ENCODE measurements at places on chromosomes 16 and 17. TPM values are rescaled to one million over a fixed set of nuclear protein-coding genes. Genes with fewer than 3 reads are reported as not detected.

Gene ARL16
- 35.5 TPM for total RNA-seq

Gene NPIPB13
- 48.8 TPM for total RNA-seq

Gene MRM3
- total RNA-seq, result 10.7 TPM

Gene PRDM7
- not detected for total RNA-seq

Gene PITPNM3
- total RNA-seq, result 5.8 TPM

Gene SLC13A2
- total RNA-seq, result 0.62 TPM

Gene KRTAP3-1
- not detected for total RNA-seq

Gene ZNF174
- total RNA-seq, result 14.5 TPM

DNA sequence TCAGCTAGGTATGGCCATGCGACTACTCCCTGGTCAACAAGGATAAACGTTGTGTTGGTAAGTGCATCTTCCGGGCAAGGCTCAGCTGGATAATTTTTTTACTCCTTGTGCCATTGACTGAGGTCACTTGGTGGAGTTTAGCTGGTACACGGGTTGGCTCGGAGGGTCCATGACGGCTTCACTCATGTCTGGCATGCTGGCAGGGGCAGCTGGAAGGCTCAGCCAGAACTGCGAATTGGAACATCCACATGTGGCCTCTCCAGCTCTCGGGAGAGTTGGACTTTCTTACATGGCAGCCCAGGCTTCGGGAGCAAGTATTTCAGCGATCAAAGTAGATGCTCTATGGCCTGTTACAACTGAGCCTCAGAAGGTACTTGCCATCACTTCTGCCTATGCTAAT lies 31.5 kb upstream of the CRYBA1 start:
- no peak for DNase-seq

- no peak for DNase-seq
Observed at GRCh38 chr16:10097271-10097670, 85.0 kb downstream of the GRIN2A start.

DNA sequence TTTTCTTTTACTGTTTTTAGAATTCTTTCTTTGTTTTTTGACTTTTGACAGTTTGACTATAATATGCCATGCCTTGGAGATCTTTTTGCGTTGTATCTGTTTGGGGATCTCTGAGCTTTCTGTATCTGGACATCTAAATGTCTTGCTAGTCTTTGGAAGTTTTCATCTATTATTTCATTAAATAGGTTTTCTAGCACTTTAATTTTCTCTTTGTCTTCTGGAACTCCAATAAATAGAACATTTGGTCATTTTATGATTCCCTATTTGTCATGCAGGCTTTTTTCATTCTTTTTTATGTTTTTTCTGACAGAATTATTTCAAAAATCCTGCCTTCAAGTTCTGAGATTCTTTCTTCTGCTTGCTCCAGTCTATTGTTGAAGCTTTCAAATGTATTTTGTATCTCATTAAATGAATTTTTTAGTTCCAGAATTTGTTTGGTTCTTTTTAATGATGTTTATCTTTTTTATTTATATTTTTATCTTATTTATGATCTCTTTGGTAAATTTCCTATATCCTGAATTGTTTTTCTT lies 201.4 kb downstream of the CHD9NB start:
- DNase-seq, result no peak

- no peak for DNase-seq
Observed at GRCh38 chr16:31508706-31509195, 560 bp upstream of the RUSF1 start.

- no peak for DNase-seq
Observed at GRCh38 chr17:38685491-38685890, 10.7 kb upstream of the EPOP start.

- DNase-seq, result no peak
Observed at GRCh38 chr17:35297666-35298065, 54.8 kb downstream of the SLFN5 start.

DNA sequence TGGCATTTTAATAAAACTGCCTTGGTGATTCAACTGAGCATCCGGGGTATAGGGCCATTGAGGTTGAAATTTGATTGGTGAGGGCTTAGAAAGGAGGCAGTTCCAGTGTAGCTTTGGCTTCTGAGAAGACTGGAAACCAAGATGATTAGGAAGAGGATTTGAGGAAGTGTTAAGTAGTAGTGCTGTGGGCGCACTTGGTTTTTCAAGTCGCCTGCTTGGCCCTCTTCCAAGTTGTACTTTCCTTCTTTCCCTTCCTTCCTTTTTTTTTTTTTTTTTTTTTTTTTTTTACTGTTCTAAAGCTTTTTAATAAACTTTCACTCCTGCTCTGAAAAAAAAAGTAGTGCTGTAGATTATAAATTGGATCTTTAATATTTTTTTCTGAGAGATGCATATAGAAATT lies 320.5 kb downstream of the UTP18 start:
- no peak for DNase-seq

GRCh38 chr16:85461022-85461813 lies 151.9 kb upstream of the GSE1 start:
- no peak for DNase-seq

DNA sequence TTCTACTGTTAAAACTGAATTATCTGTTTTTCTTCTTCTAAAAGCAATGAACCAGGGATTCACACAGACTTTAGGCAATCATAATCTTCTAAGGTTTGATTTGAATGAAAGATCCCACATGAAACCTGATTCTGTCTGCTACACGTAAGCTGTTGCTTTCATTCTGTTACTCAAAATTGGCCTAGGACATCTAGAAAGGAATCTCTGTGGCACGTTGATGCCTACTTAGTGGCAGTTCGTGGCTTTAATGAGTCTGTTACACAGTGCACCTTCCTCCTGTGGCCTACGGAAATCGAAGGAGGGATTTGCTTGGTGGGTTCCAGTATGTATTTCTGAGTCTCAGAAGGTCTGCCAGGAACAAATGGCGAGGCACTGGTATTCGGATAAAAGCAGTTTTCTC lies 489.4 kb upstream of the HSBP1 start:
- no peak for DNase-seq

DNA sequence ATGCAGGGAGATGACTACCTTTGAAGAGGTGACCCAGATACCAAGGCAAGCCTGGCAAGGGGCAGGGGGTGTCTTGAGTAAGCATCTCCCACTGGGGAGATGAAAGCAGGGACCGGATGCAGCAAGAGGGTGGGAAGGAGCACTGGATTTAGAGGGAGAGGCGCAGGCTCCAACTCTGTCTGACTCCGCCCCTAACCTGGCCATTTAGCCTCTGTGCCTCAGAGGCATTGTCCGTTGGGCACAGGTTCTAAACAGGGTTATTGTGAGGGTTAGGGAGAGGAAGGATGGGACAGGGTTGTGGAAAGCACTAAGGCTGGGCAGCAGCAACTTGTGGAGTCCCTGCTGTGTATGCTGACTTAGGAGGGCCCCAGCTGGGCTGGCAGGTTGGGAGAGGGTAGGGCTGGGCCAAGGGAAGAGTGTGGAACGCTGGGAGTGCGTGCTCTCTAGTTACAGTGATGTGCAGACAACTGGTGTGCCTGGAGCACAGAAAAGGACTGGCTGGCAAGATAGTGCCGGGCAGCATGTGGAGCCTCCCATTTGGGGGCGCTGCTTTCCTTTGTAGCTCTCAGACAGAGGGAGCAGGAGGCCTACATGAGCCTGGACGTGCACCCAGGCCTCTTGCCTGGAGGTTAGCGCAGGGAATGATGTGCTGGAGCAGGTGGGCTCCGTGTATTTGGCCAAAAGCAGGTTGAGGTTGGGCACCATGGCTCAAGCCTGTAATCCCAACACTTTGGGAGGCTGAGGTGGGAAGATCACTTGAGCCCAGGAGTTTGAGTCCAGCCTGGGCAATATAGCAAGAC lies 26.2 kb downstream of the TBX2 start:
- no peak for DNase-seq

DNA sequence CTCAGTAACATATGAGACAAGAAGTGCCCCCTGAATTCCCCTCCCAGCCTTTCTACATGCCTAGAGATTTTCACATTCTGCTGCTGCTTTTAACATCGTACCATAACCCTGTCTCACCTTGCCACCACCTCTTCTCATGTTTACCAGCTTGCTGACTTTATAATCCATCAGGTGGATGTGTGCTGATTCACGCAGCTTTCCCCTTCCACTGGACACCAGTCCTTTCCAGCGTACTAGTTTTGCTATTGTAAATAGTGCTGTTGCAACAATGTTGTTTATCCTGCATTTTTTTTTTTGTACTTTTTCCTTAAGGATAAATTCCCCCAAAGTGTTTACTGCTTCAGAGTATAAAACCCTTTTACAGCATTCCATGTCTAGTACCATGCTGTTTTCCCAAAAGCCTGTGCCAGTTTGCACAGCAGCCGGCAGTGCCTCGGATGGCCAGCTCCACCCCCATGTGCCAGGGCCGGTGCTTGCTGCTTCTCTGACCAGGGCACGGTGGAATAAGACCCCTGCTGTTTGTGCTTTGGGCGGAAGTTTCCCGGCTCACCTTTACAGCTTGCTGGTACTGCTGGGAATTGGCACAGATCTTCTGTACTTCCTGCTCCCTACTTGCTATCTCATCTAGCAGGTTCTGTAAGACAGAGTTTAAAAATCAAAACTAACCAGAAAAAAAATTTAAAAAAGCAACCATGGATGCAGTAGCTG lies 41.3 kb downstream of the UBN1 start:
- no peak for DNase-seq

GRCh38 chr17:46963571-46963970 lies 15.5 kb downstream of the RPRML start:
- DNase-seq, result no peak

- no peak for DNase-seq
Observed at GRCh38 chr17:6867849-6868248, 36.3 kb upstream of the TEKT1 start.
